ENCODE measurements at places on chromosomes 6 and 20. TPM values are rescaled to one million over a fixed set of nuclear protein-coding genes. Genes with fewer than 3 reads are reported as not detected.

The KCNK16 gene
- not detected for total RNA-seq

The GPRC6A gene
- not detected for total RNA-seq

The C20orf141 gene
- total RNA-seq = not detected

The SCGN gene
- total RNA-seq = not detected

The KCNK5 gene
- total RNA-seq = not detected

The GSS gene
- 59.8 TPM for total RNA-seq

The PACSIN1 gene
- not detected for total RNA-seq

The MAFB gene
- 0.85 TPM for total RNA-seq

The PAX1 gene
- not detected for total RNA-seq

The PPP1R3G gene
- total RNA-seq = 0.39 TPM

The STMN3 gene
- total RNA-seq = 3.1 TPM

The TRIM10 gene
- not detected for total RNA-seq

The GNAS-AS1 gene
- 0.11 TPM for total RNA-seq

The OTOR gene
- not detected for total RNA-seq

The MROH8 gene
- 0.28 TPM for total RNA-seq

The TMEM151B gene
- 0.11 TPM for total RNA-seq

The UNC5CL gene
- total RNA-seq = 0.07 TPM

The ARMH2 gene
- not detected for total RNA-seq

The MOCS1 gene
- 13.5 TPM for total RNA-seq

The C6orf118 gene
- not detected for total RNA-seq

The MAP7 gene
- 0.66 TPM for total RNA-seq

The SALL4 gene
- under 0.01 TPM for total RNA-seq

The FAM83B gene
- 0.04 TPM for total RNA-seq

The PCED1A gene
- total RNA-seq = 10.9 TPM

The PKHD1 gene
- total RNA-seq = not detected

The PMEPA1 gene
- 3.7 TPM for total RNA-seq

The ENPP4 gene
- total RNA-seq = 8.7 TPM

The HRH3 gene
- not detected for total RNA-seq

The IP6K3 gene
- total RNA-seq = not detected

The TFAP2D gene
- total RNA-seq = not detected

The APOBEC2 gene
- not detected for total RNA-seq

The KIAA1755 gene
- total RNA-seq = 0.07 TPM

The NR2E1 gene
- total RNA-seq = not detected

The SLC22A23 gene
- total RNA-seq = 16.4 TPM

The IL17A gene
- total RNA-seq = not detected

The SPINT3 gene
- not detected for total RNA-seq

The FRS3 gene
- 1.2 TPM for total RNA-seq

The MEI4 gene
- not detected for total RNA-seq

The SLC52A3 gene
- not detected for total RNA-seq

The HAO1 gene
- total RNA-seq = 0.07 TPM

The EFCAB8 gene
- total RNA-seq = 0.07 TPM

The ECT2L gene
- not detected for total RNA-seq

The ABT1 gene
- 25.5 TPM for total RNA-seq

The NNAT gene
- not detected for total RNA-seq

The DDO gene
- 0.53 TPM for total RNA-seq

The MUC22 gene
- not detected for total RNA-seq

The GPSM3 gene
- total RNA-seq = 7.1 TPM
